ENCODE measurements at places on chromosomes 13 and 19.

DNA sequence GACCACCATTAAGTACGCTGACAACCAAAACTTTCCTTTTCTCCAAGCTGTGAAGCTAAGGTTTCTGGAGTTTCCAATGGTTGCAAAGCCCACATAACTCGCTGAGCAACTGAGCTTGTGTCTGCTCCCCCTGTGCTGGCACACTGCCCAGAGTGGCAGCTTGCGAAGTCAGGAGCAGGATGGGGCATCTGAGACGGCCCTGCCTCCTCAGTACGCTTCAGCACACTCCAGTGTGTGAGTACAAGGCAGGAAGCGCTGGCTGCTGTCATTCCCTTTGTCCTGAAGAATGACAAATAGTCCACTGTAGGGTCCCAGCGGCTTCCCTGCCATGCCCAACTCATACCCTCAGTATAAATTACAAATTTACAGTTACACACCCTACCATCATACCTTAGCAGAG, 51.5 kb downstream of the SKA3 start:
- DNase-seq, result no peak

GRCh38 chr19:53875602-53876325, 6.2 kb upstream of the PRKCG start:
- no peak for DNase-seq

DNA sequence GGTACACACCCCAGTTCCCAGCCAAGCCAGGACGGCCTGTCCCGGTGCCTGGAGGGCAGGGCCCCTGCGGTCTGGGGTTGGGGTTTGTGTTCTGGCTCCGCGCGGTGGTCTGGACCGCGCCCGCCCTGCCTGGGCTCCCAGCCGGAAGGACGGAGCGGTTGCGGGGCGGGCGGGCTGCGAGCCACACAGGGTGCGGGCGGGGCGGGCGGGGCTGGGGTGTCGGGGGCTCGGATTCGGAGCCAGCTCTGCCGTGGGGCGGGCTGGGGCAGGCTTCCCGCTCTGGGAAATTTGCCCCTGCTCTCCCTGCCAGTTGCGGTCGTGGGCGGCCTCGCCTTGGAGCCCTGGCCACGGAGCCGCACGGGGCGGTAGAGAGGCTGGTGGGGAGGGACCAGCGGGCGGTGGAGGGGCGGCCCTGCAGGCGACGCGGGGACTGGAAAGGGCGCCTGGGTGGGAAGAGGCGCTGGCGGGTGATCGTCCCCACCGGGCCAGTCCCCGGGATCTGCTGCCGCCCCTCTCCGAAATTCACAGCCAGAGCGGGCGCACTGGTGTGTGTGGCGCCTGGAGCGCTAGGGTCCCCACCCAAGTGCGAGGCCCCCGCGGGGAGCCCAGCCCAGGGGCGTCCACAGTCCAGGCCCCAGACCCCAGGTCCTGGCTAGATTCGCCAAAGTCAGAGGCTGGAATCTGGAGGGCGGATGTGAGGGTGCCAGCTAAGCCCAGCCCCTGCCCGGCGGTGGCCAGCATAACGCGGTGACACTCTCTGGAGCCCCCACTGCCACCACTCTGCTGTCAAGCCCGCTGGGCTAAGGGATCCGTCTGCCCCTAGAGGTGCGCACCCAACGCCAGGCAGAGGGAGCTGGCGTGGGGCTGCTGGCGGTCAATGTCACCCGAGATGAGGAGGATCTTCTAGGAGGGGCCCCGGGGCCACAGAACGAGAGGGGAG, 11.0 kb upstream of the ZNF492 start:
- no peak for DNase-seq

DNA sequence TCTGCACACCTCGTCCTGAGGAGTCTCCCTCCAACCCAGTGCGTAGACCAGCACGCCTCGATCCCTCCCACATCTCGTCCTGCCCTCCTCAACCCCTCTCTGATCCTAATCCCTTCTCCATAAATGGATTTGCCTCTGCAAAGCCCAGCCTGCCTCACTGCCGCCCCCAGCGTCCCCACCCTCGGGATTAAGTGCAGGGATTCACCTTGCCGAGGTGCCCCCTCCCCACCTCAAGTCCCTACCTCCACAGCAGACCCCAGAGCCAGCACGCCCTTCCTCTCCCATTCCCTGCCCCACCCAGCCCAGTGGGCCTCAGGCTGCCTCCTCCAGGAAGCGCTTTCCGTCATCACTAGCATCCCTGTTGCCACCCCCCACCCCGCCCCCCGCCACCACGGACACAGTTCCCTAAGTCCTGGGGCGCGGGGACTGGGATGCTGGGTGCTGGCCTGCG, 4.0 kb downstream of the KLF16 start:
- no peak for DNase-seq

GRCh38 chr19:38233740-38234251, 9.8 kb upstream of the DPF1 start:
- peak; percentile 86 for DNase-seq

DNA sequence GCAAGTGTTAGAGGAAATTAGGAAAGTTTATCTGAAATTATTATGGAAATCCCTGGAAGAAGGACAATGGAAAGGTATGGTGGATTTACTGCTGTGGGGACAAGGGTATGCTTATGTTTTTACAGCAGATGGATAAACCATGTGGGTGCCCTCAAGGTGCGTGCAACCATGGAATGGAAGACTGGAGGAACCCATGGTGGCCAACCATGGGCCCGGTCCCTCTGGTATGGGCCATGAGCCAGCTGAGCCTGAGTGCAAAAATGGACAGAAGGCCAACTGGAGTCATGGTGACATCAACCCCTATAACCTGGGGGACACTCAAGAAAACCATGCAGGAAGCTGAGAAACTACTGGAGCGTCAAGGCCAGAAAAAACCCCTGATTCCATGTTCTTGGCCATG, 46.1 kb upstream of the ZNF726 start:
- DNase-seq, result no peak

GRCh38 chr13:59962343-59962742, 201.4 kb downstream of the DIAPH3 start:
- no peak for DNase-seq

- DNase-seq, result no peak
These were observed 18.8 kb downstream of the CYTH2 start for GRCh38 chr19:48487948-48488347.

DNA sequence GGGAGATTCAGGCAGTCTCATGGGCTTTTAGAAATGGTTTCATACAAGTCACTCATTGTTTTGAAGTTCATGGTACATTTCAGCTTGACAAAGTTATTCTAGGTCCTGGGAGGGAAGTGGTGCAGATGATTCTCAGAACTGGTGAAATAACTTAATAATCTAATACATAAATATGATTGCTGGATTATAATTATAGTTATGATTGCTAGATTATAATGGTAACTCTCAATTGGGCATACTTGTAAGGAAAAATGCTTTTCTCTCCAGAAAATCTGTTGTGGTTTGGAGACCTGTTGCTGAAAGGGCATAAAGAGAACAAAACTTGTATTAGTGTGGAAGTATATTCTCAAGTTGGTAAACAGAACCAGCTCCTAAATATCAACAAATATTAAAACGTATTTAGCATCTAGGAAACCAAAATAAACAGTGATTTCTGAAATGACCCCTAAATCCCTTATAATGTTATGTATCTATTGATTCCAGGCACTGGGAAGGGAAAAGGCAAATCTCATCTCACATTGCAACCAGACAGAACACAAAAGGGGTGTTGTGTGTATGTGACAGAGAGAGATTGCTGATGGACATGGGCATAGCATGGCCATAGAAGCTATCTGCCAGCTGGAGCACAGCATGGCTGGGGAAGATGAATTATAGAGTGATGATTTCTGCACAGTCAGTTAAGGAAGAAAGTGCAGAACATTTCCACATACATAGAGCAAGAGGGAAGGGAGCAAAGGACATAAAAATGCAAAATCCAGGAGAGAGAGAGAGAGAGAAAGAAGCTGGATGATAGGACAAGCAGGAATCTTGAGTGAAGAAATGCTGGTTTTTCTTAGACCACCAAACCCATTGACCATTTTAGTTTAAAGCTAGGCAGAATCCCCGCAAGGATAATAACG, 87.1 kb upstream of the FRY start:
- DNase-seq, result no peak

DNA sequence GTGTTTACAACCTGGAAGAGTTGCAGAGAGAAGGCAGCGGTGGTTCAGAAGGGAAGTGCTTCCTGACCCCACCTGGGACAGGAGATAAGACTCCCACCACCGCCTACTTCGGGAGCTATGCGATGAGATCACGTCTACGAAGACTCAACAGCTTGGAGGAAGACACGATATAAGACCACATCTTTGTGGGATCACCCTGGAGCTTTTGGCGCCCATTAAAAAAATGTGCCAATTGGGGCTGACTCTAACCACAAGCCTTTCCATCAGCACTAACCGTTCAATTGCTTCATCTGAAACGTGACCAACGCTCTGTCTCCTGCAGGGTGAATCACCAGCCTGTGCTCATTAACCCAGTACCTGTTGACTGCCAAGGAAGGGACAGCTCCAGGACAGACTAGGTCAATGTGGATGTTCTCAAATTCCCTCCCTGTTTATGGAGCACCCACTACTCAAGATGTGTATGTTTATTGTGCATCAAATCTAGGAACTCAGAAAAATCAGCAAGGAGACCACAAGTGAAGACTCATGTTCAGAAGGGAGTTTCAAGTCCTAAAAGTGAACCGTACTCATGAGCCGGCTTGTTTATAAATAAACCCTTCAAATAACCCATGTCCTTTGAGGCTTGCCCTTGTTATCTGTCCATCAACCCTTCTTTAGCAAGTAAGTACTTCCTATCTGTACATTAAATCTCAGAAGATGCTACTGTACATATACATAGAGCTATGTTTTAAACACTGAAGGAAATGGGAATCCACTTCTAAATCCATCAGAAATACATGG, 67.5 kb downstream of the LATS2 start:
- no peak for DNase-seq

- peak; percentile 33 for DNase-seq
These were observed 41.8 kb upstream of the ZNF429 start for GRCh38 chr19:21463449-21464105.

GRCh38 chr13:62512194-62513141, 1096.8 kb upstream of the PCDH20 start:
- no peak for DNase-seq

DNA sequence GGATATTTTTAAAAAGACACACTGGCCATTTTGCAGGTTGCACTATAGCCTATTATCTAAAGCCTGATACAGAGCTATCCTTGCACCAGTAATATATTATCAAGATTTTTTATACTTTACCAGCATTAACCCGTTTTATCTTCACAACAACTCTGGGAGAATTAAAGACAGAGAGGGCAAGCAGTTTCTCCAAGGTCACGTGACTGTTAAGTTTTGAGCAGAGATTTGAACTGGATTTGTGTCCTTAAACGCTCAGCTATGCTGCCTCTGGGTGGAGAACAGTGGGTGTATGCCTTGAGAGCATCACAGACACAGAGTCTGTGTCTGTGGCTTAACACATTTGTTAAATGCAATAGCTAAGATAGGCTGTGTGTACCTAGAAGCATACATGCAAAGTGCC, 147.2 kb downstream of the MYO16 start:
- no peak for DNase-seq

GRCh38 chr19:288911-289310, 2.3 kb downstream of the PLPP2 start:
- DNase-seq, result no peak

- no peak for DNase-seq
These were observed 30.1 kb upstream of the USP12 start for GRCh38 chr13:27201661-27202060.

DNA sequence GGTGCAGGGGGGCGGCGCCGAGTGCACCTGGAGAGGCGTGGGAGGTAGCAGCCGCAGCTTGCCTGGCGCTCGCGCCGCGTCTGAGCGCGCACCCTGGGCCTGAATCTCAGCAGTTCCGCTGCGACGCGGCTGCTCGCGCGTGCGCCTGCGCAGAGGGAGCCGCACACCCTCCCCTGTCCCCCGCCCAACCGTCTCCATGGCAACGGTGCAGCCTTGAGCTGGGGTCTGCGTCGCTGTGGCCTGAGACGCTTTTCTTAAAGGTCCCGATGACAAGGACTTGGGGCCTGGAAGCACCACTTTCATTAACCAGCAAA, at the start of gene PNMA8B:
PNMA8B (minus strand) TSS at position 82 of the 314 bp plus-strand sequence. CDS start 402 bp downstream, outside the sequence.
- no peak for DNase-seq

GRCh38 chr13:28392428-28392827, 102.5 kb downstream of the FLT1 start:
- no peak for DNase-seq

DNA sequence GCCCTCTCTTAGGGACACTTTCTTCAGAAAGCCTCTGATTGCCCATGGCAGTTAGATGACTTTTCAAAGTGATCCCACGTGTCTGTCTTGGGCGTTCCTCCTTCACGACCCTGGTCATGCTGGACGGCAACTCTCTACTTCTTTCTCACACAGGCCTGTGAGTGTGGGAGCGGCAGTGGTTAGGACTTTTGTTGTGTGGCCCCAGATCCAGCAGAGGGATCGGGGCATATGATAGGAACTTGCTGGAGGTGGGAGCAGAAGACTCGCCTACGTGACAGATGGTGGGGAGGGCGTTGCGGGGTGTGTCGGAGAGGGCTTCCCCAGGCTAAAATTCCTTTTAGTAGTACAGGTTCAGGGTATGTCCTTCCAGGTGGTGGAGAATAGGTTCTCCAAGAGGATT, 289.5 kb upstream of the MAB21L1 start:
- DNase-seq, result no peak

DNA sequence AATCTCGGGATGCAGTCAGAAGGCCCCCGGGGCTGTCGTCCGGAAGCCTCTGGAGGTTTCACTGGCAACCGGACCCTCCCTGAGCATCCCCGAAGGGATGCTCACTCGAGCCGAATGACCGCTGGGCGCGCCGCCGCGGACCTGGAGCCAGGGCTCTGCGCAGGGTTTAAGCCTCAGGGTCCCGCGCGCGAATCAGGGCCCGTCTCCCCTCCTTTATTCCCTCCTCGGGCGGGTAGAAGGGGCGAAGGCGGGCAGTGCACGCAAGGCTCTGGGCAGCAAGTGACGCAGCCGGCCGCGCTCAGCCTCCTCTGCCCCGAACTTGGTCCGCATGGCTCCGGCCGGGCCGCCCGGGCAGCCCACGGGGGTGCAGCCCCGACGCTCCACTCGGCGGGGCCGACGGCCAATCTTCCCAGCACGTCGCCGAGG, 572 bp downstream of the SHISA2 start:
- no peak for DNase-seq

DNA sequence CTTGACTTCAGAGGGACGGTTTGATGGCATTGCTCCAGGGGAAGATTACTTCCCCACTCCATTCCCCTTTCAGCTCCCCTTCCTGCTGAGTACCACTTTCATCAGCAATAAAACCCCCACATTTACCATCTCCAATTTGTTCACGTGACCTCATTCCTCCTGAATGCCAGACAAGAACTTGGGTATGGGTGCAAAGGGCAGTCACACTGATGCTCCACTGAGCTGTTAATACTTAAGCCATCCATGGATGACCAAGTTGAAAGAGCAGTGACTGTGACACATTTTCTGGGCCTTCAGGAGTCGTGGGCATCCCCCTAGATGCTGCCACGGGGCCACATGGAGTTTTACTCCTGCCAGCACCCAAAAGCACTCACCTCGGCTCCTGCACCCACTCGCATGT, 93.1 kb downstream of the STOML3 start:
- no peak for DNase-seq

GRCh38 chr19:28168557-28168956, 1044.4 kb downstream of the UQCRFS1 start:
- DNase-seq, result no peak

GRCh38 chr19:5182751-5183150, 157.9 kb downstream of the PTPRS start:
- no peak for DNase-seq

Data from activated CD4-positive, alpha-beta T cell treated with anti-CD3 and anti-CD28 coated beads for 24 hours (primary cell).